Omental fat pad (tissue), 4 donors: ENCODE measurements at places on chromosomes 3 and 15. TPM values are rescaled to one million over a fixed set of nuclear protein-coding genes. Genes with fewer than 3 reads are reported as not detected.
A peak's percentile ranks its signal among the peaks of the same experiment; 100 is the strongest.

DNA sequence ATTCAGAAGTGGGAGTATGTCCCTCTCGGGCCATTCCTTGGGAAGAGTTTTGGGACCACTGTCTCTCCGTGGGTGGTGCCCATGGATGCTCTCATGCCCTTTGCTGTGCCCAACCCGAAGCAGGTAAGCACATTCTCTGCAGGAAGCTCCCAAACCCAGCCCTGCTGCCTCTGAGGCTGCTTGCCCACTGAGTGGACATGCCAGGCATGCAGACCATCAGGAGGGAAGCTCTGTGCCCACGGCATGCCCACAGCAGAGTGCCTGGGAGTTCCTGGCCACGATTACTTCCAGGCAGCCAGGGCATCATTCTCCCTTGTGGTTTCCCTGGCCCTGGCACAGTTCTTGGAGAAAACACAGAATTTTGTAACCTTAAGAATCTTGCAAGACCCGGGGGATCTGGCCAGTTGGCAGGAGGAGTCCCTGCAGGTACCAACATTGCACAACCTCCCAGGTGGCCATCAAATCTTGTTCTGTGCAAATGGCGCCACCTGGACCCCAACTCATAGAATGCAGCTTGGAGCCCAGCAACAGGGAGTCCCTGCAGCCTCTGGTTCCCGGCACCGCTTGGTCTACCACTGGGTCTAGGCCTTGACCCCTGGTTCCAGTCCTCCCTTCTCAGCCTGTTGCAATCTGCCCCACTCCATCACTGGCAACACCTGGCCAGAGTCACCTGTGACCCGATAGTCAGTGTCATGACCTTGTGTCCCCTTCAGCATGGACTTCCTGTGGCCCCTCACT, 20.4 kb downstream of the FAH start:
- DNase-seq: peak; percentile 72

The TUSC2 gene
- 22.0 TPM for total RNA-seq

- no peak for DNase-seq
These were observed 75.5 kb downstream of the MSL2 start for GRCh38 chr3:136120373-136121348.

DNA sequence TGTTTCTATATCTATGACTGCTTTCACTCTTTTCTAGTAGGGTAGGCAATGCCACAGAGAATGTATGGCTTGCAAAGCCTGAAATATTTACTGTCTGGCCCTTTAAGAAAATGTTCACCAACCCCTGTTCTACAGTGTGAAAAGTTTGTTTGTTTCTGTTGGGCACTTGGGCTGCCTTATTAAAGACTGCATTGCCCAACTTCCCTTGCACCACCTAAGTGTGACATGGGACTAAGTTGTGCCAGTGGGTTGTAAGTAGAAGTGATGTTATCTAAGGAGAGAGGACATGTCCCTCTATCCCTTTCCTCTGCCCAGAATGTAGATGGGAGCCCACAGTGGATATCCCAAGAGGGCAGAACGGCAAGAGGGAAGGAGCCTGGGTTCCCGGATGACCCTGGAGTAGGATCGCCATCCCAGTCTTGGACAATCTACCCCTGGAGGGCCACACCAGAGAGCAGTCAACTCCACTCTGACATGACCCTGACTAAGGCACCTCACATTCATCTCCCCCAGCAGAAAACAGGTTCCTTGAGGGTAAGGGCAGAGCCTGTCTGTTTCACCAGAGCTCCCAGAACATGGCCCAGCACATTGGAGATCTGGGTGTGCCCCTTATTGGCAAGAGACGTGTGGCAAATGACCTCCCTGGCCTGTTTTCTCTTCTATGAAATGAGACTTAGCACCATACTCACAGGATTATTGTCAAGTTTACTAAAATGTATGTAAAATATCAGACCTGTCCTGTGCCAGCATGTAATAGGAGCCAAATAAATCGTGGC, 138.8 kb downstream of the SMAD6 start:
- DNase-seq: no peak

GRCh38 chr3:144873066-144873465, 901.4 kb downstream of the DIPK2A start:
- no peak for DNase-seq

DNA sequence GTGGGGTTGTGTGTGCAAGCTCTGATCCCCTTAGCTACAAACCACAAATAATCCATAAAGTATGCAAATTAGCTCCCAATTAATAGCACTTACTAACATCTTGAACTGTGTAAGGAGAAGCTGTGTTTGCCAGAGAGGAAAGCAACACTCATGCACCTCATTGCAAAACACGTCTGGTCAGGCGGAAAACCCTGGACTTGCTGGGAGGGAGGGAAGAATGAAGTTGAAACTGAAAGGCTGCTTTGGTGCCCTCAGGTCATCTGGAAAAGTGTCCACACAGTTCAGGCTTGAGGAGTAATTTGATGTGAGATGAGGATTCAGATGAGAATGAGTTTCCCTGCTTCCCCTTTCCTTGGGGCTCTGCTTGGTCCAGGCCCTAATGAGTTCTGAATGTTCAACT, 185.5 kb upstream of the ANKRD28 start:
- DNase-seq: no peak

GRCh38 chr15:84819791-84820190, 2.6 kb downstream of the ALPK3 start:
- DNase-seq: no peak
